Activated CD4-positive, alpha-beta T cell treated with anti-CD3 and anti-CD28 coated beads, Interleukin-2, amount 50 U/mL, for 24 hours (primary cell): ENCODE measurements at places on chromosomes 6 and 20.

- no peak for DNase-seq
Observed at GRCh38 chr20:16063881-16064280, 509.4 kb downstream of the KIF16B start.

DNA sequence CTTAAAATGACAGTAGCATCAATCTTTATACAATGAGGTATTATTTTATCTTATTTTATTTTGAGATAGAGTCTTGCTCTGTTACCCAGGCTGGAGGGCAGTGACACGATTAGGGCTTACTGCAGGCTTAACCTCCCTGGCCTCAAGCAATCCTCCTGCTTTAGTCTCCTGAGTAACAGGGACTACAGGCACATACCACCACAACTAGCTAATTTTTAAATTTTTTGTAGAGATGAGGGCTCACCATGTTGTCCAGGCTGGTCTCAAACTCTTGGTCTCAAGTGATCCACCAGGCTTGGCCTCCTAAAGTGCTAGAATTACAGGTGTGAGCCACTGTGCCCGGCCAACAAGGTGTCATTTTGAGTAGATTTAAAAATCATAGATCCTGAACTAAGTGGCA lies 125.9 kb downstream of the PDSS2 start:
- DNase-seq = no peak

DNA sequence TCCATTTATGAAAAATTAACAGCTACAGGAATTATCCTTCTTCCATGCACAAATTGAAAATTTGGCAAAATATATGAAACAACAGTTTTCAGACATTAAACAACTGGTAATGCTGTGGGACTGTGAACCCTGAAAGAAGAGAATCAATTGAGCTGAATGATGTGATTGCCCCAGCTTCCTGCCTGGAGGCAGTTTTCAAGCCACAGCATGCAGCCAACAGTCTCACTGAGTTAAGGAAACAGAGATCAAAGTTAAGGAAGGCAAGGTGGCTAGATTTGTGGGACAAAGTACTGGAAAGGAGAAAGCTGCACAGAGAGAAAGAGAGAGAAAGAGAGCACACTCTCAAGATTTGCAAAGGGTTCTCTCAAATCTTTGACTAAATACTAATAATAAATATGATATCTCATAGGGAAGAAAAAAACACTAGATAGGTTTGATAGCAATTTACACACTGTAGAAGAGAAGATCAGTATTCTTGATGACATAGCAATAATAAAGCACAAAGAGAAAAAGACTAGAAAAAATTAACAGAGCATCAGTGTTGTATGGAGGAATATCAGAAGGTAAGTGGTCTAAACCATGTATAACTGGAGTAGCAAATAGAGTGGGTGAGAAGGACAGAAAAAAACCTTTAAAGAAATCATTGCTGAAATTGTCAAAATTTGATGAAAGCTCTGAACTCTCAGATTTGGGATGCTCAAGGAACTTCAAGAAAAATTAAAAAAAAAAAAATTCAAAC lies 70.1 kb upstream of the CNKSR3 start:
- DNase-seq = no peak

DNA sequence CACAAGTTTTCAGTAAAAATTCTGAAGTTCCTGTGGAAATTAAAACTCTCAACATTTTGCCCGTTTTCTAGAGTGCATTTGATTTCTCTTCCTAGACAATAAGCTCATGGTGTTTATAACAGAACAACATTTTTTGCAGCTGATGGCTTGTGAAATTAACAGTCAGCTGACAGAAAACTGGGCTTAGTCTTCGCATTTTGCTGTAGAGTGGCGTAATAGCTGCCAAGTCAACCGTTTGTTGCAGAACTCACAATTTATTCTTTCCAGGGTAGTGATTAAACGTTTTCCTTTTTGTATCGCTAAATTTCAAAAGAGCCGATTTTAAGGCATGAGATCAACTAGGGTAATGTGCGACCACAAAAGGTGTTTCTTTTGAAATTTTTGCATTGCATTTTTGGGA lies 1.4 kb downstream of the SPO11 start:
- no peak for DNase-seq

DNA sequence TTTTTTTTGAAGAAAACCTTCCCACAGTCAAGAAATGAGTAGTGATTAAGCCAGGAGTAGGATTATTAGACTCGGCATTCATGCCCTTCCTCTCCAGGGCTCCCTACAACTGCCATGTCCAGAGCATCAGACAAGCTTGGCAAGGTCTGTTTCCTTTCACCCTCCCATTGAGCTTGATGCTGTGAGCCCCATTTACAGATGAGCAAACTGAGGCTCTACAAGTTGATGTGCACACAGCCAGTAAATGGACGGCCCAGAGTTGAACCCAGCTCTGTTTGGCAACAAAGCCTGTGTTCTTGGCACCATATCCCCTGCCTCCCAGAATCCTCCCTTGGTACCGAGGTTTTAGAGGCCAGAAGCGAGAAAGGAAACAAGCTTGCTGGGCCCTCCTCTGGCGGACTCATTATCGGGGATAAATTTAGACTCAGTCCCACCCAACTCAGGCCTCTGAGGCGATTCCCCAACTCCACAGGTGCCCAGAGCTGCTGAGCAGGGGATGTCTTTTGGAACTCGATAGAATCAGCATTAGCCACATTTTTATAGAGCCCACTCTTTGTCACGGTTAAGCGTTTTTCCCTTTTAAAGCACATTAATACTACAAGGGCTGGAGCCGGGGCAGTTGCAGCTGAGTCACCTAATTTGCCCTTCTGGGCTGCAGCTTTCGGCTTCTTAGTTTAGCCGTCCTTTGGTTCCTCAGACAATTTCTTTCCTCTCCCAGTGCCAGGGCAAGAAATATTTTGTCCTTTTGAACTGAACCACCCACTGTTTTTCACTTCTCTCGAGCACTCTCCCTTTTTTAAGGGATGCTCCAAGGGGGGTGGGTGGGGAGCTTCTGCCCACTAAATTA lies 23.0 kb upstream of the NFATC2 start:
- DNase-seq = no peak

DNA sequence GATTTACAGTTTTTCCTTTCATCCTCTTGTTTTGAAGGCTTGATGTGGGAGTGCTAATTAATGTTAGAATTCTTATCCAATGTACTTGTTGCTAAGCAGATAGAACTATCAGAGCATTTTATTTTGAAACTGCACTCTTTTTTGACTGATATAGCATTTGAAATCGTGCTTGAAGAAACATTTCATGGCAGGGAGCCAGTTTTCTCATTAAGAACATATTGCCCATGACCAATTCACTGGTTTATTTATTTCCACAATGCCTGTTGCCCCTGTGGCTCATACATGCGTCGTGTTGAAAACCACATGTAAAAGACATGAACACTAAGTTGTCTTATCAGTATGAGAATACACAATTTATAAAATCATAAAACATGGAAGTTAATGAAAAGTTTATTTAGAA lies 479.7 kb upstream of the FLRT3 start:
- no peak for DNase-seq

DNA sequence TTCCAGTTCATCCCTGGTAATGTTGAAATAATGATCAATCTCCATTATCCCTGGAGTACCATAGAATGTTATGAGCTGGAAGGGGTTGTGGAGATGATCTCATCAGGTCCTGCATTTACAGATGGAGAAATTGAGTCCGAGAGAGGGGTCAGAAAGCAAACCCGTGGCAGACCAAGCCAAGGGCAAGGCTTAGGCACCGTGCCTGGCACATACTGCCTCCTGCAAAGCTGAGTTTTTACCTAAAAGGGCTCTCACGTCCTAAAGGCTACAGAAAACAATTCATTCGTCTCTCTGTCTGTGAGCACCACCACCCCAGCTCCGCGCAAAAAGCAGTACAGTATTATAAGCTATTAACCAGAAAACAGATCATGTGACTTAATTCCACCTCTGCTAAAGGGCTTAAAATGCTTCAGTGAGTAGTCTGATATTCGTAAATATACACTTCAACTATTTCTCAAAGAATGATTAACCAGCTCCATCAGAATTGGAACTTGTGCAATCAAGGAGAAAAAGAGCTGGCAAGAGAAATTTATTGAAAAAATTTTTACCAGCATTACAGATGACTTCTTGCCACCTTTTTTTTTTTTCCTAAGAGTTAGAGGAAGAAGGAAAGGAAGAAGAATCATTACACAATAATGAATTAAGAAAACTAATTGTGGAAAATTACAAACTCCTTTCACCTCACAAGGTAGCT lies 3.4 kb upstream of the PARD6B start:
- no peak for DNase-seq

DNA sequence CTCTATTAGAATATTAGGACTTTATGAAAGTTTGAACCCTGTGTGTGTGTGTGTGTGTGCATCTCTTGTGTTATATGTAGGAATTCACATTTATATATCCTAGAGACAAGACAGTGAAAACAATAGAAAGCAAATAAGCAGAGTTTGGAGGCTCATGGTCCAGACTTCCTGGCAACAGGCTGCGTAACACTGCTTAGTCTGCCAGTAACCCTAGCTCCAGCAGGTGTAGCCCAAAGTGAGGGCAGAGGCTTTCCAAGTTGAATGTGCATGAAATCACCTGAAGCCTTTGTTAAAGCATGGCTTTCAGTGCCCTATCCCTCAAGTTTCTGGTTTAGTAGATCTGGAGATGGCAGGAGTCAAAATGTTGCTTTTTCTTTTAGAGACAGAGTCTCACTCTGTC lies 569.9 kb downstream of the KIF16B start:
- no peak for DNase-seq

GRCh38 chr6:136550330-136551071 lies at the start of gene MAP7:
Gene MAP7, minus strand, starts transcription at chr6:136550422. Its CDS starts 14 bp downstream, at chr6:136550408.
- DNase-seq = peak; percentile 21

DNA sequence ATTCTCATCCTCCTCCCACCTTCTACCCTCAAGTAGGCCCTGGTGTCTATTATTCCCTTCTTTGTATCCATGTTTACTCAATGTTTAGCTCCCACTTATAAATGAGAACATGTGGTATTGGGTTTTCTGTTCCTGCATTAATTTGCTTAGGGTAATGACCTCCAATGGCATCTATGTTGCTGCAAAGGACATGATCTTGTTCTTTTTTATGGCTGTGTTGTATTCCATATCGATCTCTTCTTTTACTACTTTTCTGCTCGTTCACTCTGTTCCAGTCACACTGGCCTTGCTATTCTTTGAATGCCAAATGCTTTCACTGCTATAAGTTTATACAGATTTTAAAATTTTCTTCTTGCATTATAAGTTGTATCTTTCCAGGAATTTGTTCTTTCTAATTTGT lies 57.7 kb downstream of the RSPH3 start:
- no peak for DNase-seq

- no peak for DNase-seq
Observed at GRCh38 chr6:150391890-150392289, 23.1 kb downstream of the IYD start.

GRCh38 chr6:27138837-27139755 lies 108.4 kb upstream of the PRSS16 start:
- peak; percentile 75 for DNase-seq

- DNase-seq = no peak
Observed at GRCh38 chr6:43781941-43782704, 12.1 kb downstream of the VEGFA start.

DNA sequence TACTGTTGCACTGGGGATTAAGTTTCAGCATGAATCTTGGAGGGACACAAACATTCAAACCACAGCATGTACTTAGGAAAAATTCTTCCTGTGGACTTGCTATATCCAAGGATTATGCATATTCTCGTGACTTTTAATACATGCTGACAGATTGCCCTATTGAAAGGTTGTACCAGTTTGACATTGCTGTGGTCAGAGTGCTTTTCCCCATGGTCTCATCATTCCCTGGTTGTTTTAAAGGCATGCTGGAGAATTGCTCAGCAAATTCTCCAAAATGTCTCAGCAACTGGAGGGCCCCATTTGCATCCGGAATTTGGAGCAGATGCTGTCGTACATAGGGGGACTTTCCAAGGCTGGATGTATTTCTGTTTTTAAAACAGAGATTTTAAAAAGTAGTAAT lies 7.4 kb downstream of the HECA start:
- DNase-seq = no peak

GRCh38 chr20:1291191-1291741 lies 25.2 kb downstream of the SNPH start:
- no peak for DNase-seq

- DNase-seq = no peak
Observed at GRCh38 chr6:33820243-33820642, 16.4 kb upstream of the MLN start.
